Fibroblast of skin of scalp (primary cell): ENCODE measurements at places on chromosomes 11 and 22.
A peak's percentile ranks its signal among the peaks of the same experiment; 100 is the strongest.

DNA sequence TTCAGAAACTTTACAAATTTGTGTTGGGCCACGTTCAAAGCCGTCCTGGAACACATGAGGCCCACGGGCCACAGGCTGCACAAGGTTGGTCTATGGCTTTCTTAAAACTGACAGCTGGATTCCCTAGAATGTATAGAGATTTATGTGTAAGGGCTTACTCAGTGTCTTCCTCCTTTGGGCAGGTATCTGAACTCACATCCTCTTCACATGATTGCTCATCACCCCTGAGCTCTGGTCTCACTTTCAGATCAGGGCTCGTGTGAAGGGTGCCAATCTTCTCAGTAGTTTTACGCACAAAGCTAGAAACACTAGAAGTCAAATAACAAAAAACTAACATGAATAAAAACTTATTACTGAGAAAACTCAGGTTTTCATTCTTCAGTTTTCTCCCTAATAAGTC is 27.1 kb downstream of the HPS5 start:
- no peak for DNase-seq

- DNase-seq, result peak; percentile 1
Observed at GRCh38 chr11:93984196-93984567, 37.0 kb upstream of the HEPHL1 start.

DNA sequence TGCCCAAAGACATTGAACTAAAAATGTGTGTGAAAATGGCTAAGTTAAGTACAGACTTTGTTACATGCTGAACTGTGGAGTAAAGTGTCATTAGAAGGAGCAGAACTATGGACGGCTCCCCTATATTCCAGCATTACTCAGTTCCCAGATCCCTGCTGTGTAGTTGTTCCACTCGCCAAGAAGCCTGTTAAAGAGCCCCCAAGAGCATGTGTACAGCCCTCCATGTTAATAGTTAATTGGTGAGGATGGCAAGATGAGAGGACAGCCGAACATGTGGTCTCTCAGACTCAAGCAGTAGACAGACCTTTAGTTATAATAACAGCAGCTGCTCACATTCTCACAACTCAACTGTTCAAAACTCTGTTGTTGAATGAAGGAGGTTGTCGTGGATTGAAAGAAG is 127.4 kb downstream of the ELP4 start:
- DNase-seq, result no peak

DNA sequence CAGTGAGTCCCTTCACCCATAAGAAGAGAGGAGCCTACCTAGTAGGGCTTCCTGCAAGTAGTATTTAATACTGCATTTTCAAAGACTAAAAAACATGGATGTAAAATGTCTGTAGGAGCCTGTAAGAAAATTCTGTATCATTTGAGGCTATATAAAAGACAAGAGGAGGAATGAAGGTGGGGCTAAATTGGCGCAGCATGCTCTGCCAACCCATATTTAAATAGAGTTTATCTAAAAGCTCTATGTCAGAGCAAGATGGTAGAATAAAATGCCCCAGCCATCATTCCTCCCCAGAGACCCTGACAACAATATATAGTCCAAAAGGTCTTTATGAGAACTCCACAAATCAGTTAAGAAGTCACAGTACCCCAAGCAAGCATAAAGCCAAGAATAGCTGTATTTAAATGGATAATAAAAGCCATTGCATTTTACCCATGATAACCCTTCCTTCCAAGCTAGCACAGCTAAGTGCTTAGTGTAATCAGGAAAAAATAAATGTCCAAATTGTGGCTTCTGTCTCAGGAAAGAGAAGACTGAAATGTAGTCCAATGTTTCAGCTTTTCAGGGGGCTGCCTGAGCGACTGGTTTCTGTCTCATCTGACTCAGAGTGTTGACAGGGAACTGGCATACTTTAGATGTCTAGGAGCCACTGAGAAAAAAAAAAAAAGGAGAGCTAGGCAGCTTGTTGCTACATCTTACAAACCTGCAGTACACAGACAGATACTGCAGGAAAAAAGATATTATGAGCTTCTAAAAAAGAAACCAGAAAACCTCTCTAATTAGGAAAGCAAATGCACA is 258.6 kb downstream of the METTL15 start:
- DNase-seq, result peak; percentile 81

GRCh38 chr11:126544108-126545056 is 188.9 kb downstream of the ST3GAL4 start:
- DNase-seq, result peak; percentile 59

- DNase-seq, result no peak
Observed at GRCh38 chr22:26842103-26842502, 184.7 kb downstream of the MIAT start.

- DNase-seq, result no peak
Observed at GRCh38 chr22:30747493-30747892, 52.8 kb downstream of the OSBP2 start.

DNA sequence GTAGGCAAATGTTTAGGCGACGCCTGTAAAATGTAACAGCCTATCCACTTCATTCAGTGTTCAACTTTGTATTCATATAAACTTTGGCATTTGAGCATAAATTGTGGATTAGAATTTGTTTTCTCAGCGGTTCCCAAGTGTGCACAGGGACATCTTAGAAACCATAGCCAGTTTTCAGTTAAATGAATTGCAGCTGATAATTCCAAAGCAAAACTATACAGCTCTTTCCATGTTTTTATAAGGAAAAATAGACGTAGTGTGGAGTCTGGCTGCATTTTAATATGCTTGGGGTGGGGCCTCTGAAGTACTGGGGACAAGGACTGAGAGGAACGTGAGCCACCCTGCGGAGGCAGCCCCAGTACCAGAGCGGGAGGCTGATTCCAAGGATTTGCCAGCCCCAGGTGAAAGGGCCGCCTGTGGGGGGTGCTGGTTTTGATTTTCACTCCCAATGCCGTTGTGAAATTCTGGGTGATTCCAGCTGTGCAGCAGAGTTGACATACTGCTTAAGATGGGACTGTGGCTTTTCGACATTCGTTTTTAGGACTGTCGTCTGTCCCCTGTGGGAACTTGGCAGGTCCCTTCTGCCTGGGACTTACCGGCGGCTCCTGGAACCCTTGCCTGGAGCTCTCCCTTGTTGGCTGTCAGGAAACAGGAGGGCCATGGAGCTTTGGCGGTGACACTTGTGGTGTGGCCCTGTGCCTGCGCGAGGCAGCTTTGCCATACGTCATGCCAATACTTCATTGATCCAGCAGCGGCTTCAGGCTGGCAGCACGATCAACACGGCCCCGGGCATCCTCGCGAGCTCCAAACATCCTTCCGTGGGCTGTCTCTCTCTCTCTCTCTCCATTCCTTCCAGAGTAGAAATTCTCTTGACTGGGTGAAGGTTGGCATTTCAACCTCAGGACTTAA is 370.9 kb downstream of the TBC1D22A start:
- DNase-seq, result peak; percentile 43

- DNase-seq, result peak; percentile 38
Observed at GRCh38 chr11:15826826-15827225, 529.5 kb downstream of the SOX6 start.

DNA sequence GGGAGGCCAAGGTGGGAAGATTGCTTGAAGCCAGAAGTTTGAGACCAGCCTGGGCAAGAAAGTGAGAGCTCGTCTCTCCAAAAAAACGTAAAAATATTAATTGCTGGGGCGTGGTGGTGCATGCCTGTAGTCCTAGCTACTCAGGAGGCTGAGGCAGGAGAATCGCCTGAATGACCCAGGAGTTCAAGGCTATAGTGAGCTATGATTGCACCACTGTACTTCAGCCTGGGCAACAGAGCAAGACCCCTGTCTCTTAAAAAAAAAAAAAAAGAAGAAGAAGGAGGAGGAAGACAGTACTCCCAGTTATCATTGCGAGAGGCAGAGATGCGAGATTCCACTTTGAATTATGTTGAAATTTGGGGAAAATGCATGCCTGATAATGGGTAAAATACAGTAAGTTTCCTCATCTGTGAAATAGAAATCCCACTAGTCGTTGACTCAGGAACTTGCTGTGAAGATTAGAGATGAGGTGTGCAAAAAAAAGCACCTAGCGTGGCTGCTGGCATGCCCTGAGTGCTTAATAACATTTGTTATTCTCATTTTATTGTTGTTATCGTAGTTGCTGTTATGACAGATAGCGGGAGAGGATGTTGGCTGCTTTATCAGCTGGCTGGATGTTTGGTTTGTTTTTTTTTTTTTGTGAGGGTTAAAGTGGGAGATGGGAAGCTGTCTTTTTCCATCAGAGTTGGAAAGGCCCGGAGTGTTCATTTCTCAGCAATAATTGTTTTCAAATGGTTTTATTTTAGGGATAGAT is 33.4 kb downstream of the BCR start:
- DNase-seq, result no peak

- DNase-seq, result peak; percentile 37
Observed at GRCh38 chr22:37077802-37078448, 26.4 kb downstream of the KCTD17 start.

DNA sequence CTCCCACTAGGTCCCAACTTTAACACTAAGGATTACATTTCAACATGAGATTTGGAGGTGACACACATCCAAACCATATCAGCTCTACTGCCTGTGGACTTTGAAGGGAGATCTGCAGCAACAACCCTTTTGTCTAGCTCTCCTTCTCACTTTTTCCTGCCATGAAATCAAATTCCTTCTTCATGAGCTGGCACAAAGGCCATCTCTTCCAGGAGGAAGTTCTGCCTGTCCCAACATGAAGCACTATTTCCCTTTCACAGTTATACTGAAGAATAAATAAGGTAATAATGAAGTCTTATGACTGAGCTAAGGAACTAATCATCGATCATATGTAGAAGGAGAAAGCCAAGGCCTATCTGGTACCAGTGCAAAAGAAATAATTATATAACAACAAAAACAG is 253.5 kb upstream of the TENM4 start:
- no peak for DNase-seq

DNA sequence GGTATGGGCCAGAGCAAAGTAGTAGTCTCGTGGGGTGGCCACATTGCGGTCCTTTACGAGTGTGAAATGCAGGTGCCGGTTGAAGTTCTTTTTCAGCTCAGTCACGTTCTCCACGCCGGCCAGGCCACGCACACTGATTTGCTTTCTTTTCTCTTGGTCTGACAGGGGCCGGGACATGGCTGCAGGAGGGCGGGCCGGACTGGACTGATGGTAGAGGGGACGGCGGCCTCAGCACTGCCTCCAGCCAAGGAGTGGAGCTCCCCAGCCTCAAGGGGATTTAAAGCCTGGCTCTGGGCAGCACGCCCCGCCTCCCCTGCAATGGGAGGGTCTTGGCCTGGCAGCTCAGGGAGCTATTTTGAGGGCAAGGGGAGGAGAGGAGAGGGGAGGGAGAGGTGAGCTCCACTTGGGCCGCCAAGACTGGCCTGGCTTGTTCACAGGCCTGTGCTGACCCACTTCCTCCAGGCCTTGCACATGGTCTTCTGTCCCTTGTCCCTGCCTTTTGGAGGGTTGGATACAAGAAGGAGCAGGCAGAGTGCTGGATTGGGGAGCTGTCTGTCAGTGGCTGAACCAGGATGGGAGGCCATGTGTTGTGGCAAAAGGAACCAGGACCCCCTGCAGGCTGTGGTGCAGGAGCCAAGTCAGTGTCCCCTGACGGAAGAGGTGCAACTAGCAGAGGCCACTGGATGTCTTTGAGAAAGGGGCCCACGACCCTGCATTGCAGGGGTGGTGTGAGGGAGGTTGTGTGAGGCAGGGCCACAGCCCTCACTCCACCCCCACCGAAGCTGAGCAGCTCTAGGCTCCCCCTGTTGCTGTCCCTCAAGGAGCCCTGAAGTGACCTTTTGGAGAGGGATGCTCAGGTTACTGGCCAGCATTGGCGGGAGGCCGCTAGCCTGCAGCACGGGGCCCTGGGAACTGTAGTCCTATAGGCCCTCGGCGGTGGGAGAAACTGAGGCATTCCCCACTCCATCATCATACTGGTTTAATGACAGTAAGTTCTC is at the start of gene PYGM:
Gene PYGM (minus strand): TSS at position 253 of the 998 bp plus-strand sequence. CDS start 76 bp downstream, at position 177.
- peak; percentile 46 for DNase-seq

GRCh38 chr11:2446590-2447252 is 1.9 kb downstream of the KCNQ1 start:
- DNase-seq, result no peak

DNA sequence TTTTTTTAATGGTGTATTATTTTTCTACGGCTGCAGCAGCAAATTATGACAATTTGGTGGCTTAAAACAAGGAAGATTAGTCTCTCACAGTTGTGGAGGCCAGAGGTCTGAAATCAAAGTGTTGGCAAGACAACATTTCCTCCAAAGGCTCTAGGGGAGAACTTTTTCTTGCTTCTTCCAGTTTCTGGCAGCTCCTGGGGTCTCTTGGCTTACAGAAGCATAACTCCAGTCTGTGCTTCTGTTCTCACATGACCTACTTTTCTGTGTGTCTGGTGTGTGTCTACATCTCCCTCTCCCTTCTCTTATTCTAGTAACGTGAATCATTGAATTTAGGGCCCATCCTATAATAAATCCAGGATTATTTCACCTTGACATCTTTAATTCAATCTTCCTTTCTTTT is 551.9 kb upstream of the LUZP2 start:
- no peak for DNase-seq

GRCh38 chr11:134528453-134528852 is 116.4 kb upstream of the B3GAT1 start:
- no peak for DNase-seq
